Effector memory CD4-positive, alpha-beta T cell (primary cell): ENCODE measurements at places on chromosomes 3 and 15.

- no peak for DNase-seq
Observed at GRCh38 chr15:100307241-100308212, 34.2 kb downstream of the ADAMTS17 start.

- DNase-seq, result no peak
Observed at GRCh38 chr3:102745881-102746280, 311.1 kb downstream of the ZPLD1 start.

GRCh38 chr15:68586274-68586961 is 7.6 kb downstream of the CORO2B start:
- no peak for DNase-seq

- DNase-seq, result no peak
Observed at GRCh38 chr3:133970916-133971315, 58.8 kb downstream of the SLCO2A1 start.

DNA sequence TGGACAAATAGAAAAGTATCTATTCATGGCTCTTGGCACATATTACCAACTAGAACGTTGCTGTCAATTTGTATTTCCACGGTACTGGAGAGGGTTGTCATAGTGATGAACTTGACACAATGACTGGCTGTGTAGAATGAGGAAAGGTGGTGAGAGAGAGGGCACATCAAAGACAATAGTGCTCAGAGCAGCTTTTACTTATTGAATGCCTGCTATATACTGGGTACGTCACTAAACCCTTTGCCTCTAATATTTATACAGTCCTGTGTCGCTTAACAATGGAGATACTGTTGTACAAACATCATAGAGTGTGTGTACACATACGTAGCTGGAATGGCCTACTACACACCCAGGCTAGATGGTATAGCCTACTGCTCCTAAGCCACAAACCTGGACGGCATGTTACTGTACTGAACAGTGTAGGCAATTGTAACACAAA is 8.3 kb downstream of the TMPRSS7 start:
- no peak for DNase-seq

DNA sequence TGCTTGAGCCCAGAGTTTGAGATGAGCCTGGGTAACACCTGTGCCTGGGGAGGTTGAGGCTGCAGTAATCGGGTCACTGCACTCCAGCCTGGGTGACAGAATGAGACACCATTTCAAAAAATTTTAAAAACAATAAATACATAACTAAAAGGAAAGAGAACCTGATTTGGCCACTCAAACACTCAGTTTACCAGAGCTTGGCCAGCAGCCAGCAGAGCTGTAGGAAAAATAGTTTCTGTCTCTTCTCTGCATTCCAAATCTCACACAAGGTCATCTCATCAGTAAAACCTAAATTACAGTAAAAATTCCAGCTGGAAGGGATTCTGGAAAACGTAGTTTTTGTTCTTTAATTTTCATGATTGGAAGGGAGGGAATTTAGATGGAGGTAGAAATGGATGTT is 7.8 kb upstream of the PPM1L start:
- no peak for DNase-seq

DNA sequence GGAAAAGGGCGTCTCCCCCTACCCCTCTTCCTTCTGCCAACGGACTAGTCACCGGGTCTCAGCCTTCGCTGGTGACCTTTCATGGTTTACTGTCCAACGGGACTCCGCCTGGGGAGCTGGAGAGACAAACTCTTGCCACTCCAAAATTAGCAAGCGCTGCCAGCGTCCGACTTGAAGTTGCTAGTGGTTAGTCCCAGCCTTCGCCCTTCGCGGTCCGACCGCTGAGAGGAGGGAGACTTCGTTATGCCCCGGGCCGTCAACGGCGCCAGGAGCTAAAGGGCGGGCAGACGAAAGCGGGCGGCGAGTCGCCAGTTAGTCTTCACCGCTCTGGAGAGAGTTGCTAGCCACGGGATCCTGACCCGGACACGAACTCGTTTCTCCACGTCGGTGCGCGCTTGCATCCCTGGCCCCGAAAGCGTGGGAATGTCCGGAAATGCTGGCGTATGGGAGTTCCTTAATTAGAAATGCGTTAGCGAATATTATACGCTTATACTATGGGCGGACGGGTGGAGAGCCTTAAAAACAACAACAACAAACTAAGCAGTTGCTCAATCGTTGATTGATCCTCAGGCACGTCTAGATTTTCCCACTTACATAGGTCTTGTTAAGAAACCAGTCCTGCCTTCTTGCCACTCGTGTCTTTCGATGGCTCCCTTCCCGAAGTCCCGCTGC is 716 bp downstream of the SMC4 start:
- peak; percentile 2 for DNase-seq

DNA sequence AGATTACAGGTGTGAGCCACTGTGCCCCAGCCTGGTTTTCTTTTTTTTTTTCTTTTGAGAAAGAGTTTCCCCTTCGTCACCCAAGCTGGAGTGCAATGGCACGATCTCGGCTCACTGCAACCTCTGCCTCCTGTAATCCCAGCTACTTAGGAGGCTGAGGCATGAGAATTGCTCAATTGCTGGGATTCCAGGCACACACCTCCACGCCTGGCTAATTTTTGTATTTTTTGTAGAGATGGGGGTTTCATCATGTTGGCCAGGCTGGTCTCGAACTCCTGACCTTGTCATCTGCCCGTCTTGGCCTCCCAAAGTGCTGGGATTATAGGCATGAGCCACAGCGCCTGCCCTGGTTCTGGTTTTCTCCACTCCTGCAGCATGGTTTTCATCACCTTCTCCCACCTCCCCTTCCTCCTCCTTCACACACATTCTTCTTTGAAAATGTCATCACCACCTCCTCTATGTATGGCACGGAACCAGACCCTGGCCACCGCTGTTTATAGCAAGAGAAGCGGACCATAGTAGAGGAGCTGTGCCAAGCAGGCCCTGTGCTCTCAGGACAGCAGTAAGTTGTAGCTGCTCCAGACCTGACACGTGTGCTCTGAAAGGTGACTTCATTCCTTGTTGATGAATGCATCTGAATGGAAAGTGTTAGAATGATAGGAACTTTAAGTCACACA is 14.6 kb upstream of the AHSG start:
- DNase-seq, result no peak

GRCh38 chr3:143358155-143358792 is 238.7 kb downstream of the CHST2 start:
- no peak for DNase-seq

DNA sequence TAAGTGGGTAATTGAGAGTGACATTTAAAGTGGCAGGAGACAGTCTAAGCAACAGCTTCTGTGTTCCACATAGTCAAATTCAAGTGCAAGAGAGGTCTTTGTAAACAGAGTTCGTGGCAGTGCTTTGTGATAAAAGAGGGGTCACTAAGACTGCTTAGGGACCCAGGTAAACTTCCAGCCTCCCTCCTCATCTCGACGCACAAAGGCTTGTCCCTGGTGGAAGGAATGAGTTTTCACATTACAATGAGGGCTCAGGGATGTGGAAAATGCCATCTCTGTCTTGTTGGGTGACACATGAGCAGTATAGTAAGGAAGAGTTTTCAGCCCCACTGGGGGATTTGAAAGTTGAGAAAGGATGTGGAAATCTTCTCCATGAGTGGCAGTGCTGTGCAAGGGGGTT is 7.3 kb downstream of the GMNC start:
- no peak for DNase-seq

DNA sequence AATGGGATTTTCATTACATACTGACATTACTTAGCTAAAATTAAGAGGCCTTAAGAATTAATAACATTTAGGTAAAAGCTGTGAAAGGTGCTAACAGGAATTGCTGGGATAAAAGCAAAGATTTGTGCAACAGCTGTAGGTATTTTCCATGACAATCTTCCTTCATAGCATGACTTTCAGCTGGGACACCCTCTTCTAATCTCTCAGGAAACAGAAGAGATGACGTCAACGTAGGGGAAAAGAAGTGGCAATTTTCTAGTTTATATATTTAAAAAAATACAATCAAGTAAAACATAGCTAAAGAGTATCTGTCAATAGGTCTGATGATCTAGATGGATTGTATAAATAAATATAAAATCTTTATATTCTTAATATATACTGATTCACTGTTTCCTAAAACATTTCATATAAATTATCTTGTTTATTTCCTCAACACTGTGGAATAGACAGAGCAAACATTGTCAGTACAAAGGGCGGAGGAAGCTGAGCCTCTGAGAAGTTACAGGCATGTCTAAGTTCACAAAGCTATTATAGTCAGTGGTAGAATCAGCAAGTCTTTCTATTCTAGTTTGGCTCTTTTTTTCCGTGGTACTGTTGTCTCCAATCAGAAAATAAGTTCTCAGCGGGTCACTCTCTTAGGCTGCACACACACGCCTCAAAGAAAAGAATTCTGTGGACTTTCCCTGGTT is 217.0 kb downstream of the P3H2 start:
- DNase-seq, result no peak

DNA sequence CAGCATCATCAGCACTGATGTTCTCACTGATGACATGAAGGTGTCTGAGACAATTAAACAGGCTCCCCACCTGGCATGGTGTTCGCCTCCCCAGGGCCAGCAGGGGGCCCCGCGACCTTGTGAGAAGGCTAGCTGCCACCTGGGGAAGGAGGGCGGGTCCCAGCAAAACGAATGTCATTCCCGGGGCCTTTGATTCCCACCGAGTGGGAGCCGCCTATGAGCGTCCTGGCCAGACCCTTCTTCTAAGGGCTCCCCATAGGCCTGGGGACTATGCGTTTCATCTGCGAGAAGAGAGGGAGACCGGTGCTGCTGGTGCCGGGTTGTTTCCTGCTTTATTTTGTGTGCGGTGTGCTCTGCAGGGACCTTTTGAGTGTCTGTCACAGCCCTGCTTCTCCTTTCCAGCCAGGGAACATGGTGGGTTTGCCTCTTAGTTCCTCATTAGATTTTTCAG is 20.5 kb upstream of the MINDY4B start:
- no peak for DNase-seq

DNA sequence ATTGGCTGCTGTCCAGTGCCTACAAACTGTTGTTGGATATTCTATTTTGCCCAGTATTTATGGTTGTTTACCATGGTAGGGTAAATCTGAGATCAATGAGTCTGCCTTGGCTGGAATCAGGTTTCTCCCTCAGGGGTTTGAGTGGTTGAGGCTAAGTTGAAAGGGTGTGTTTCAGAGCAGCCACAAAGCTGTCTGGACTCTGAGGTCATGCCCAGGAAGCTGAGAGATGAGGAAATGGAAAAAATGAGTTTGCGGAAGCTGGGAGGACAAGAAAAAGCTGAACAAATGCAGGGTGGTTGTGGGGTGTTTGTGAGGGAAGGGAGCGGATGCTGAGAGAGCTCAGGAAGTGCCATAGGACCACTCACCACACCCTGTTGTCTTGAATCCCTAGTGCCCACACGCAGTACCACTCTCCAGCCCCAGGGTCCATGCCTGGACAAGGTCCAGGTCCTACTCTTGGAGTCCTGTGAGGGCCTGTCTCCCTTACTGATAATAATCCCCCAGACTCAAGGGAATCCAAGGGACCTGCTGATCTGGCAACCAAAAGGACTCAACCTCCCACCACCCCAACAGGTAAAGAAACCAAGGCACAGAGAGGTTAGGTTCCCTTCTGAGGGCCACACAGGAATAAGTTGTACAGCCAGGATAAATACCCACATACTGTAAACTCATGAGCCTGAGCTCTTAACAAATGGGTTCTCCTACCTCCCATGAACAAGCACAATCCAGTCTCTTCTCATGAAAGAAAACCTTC is 81.6 kb downstream of the PPCDC start:
- DNase-seq, result no peak

- no peak for DNase-seq
Observed at GRCh38 chr15:37339437-37339836, 239.1 kb upstream of the MEIS2 start.

DNA sequence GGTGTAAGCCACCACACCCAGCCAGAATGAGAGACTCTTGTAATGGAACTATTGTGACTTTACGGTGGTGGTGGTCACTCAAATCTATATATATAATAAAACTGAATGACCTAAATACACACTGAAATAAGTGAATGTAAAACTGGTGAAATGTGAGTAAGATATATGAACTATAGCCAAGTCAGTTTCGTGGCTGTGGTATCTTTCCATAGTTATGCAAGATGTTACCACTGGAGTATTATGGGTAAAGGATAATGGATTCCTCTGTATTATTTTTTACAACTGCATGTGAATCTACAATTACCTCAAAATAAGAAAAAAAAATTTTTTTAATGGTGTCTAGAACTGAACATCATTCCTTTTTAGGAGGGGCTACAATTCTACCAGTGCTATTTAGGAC is 21.9 kb downstream of the PIK3CB start:
- no peak for DNase-seq

GRCh38 chr3:51501833-51502561 is 2.2 kb upstream of the DCAF1 start:
- DNase-seq, result peak; percentile 69

- no peak for DNase-seq
Observed at GRCh38 chr3:127706312-127706711, 33.6 kb downstream of the ABTB1 start.

DNA sequence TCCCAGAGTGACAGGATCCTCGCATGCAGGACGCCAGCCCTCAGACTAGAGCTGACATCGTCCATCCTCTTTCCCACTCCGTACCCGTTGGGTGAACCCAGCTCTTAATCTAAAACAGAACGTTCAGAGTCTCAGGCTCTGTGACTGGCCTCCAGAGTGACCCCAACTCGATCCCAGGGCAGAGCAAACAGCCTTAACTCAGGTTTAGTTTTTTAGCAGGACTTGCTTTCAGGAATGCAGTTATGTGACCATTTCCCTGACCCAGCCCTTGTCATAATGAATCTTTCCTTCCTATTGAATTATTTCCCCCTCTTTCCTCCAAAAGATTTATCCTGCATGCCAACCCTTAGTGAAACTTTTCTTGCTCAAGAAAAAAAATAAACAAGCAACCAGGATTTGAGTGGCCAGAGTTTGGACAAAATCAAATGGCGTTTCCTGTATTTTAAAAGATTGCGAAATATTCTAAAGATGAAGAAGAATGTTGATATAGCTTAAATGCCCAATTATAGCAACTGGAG is 47.8 kb upstream of the RARB start:
- no peak for DNase-seq

GRCh38 chr15:58302832-58303231 is 129.0 kb upstream of the LIPC start:
- DNase-seq, result no peak
